ENCODE measurements at places on chromosomes 11 and 22.

DNA sequence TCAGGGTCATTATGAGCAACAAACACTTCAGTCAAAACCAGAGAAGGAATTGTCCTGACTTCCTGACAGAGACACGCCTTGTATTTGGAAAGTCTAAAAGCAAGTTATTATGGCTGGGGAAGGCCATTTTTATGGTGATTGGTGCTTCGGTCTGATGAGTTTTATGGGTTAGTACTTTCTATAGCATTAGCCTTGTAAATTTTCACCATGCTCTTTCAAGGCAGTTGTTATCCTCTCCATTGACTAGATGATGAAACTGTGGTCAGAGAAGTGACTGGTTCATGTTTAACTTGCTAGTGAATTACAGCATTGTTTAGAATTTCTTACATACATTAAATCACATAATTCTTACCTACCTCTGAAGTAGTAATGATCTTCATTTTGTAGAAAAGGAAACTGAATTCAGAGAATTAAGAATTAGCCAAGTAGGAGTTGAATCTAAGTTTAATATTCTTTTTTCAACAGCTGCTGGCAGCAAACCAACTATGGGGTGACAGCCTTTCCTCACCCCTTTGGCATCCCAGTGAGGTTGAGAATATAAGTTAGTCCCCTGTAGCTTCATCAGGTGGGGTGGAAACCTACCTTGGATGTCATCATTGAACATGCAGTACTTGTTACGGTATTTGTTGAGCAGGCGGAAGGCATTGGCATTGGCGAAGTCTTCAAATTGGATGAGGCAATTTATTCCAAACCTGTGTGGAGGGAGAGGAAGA is 90.0 kb downstream of the CCDC81 start:
- DNase-seq, result no peak

GRCh38 chr11:106694501-106694900 is 323.8 kb downstream of the GUCY1A2 start:
- no peak for DNase-seq

DNA sequence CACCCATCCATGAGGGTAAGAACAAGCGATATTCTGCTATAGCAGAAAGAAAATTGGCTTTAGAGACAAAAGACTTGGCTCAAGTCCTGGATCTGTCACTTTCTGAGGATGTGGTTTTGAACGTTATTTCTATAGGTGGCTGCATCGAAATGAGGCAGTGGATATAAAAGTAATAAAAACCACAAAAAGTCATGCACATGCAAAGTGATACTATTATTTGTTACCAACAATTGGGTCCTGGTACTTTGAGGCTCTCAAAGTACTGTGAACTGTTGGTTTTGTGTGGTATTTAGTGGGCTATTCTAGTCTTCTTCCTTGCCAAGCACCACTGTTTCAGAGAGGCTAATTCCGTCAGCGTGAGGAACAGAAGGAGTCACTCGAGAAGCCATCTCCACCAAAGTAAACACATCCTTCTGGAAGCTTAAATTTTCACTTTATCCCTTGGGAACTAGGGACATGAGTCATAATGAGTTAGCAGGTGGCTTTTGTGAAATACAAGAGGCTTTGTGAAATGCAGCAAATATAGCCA is 13.1 kb downstream of the UBASH3B start:
- DNase-seq, result no peak

DNA sequence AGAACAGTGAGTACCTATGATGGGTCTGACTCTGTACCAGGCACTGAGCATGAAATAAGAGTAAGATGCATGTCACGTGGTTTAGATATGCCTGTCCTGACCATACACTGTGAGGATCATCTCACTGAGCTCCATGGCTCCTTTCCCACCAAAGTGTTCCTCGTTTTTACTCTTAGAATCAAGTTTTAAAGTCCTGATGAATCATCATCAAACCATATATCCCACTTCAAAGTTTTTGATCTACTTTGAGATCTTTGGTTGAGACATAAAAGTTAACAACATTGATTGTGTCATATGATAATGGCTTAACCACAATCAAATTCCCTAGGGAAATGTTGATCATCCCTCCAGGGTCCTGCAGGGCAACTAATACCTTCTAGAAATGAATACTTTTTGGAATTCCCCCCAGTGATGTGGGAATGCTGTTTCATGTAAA is 12.8 kb downstream of the ETS1 start:
- DNase-seq, result no peak

DNA sequence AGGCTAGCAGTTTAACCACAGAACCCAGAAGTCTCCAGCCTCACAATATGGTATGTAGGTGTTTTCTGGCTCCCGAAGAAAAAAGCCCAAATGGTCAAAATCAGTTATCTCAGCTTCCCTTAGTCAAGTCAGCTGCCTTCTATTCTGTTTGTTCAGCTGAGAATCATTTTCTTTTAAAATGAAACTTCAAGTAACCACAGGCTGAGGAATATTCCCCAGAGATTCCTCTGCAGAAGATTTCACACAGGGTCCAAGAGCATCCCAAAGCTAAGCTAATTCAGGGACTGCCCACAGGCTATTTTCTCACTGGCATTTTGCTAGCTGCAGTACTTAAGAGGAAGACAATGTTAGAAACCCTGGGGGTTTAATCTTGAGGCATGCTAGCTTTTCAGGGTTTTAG is 977.0 kb upstream of the CHORDC1 start:
- DNase-seq, result no peak

DNA sequence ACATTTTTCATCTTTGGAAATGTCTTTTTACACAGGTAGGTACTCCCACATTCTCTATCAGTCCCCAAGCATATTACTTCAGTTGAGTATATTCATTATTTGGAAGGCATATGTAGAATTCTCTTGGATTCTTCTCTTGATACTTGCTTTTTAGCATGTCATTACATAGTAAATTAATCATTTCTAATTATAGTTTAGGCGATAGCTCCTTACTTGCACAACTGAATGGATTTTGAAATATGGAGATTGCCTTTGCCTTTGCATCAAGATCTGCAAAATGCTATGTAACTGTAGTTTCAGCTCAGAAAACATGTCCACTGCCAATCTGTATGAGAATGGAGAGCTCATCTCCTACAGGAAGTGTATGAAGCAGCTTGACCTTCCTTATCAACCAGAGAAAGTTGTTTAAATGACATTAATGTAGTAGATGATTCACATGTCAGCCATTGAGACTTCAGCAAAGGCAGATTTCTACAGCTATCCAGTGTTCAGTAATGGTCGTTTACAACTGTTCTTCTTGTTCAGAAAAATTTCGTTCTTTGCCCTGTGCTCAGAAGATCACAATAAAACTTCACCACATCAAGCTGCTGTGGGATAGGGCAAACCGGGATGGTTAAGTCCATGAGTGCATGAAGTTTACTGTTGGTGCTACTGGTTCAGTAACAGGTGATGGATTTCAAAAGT is 61.6 kb downstream of the PPP6R3 start:
- DNase-seq, result no peak

GRCh38 chr22:48782811-48783511 is 1044.7 kb downstream of the BRD1 start:
- DNase-seq, result no peak

DNA sequence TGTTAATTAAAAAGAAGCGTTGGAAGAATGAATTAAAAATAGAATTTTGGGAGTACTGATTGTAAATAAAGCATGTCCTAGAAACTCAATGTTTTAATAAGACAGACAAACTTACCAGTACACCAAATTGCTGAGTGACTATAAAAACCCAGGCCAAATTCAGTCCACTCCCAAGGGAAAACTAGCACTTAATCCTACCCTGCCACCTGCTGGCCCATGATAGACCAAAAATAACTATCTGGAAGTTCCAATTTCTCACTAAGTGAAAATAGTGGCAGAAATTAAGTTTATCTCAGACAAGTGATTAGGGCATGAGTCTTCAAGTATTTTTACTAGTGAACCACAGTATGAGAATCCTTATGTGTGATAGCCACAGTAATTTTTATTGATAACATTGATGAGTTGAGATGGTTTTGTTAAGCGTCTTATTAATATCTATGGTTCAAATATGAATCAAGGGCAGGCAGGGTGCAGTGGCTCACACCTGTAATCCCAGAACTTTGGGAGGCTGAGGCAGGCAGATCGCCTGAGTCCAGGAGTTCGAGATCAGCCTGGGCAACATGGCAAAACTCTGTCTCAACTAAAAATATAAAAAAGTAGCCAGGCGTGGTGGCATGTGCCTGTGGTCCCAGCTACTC is 9.8 kb upstream of the DDX10 start:
- peak; percentile 60 for DNase-seq

- DNase-seq, result peak; percentile 92
Observed at GRCh38 chr11:117316197-117316961, at the start of gene BACE1. BACE1 (minus strand) TSS chr11:117316256; CDS start chr11:117315795, 461 bp downstream.

GRCh38 chr11:32462011-32462690 is 26.8 kb upstream of the WT1 start:
- DNase-seq, result no peak

- DNase-seq, result no peak
Observed at GRCh38 chr11:10581481-10582019, 13.1 kb upstream of the LYVE1 start.

DNA sequence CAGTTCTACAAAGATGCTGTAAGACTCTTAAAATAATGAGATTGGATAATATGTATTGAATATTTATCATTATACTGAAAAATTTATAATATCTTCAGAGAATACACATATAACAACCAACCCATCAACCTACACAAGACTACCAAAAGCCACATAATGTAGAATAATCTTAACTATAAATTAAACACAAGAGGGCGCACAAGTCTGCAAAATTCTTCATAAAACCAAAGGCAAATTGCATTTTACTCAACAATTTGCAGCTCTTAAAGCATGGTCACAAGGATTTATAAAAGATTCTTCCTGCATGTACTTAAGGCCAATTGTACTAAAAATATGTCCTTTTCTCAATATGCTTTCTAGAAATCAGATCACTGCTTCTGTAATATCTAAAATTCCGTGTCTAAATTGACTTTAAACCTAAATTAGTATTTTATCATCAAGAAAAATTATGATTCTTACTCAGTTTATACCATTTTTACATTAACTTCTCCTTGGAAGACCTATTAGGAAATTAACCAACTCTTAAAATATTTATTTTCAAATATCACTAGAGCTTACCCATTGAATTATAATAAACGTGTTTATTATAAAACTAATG is 79.0 kb downstream of the TTC28 start:
- DNase-seq, result no peak

DNA sequence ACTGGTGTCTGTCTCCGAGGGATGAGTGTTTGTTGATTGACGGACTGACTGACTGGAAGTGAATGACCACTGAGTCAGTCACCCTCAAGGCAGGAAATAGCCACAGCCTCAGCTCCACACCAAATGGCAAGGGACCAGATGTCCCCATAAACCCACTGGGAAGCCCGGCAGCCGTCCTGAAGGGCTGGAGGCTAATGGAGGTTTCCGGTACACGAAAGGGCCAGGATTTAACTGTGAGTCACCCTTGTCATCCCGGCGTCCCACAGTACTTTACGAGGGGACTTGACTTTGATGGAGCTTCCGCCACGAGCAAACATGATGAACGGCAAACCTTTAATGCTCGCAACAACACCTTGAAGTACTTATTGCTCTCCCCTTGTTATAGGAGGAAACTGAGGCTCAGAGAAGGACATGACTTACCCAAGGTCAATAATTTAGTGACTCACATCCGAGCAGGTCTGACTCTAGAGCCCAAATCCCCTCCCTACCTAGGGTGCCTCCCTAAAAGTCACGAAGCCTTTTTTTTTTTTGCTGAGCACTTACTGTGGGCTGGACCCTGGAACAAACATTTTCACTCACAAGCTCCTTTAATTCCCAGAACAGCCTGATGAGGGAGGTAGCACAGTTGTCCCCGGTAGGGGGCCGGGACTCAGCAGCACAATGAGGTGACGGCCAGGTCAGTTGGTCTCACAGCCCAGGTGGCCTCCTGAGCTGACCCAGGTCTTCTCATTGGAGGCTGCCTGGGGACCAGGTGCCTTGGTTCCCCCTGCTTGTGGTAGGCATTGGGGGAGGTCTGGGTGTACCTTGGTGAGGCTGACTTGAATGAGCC is 25.2 kb upstream of the GCAT start:
- DNase-seq, result no peak

GRCh38 chr11:62514151-62514550 is 32.5 kb downstream of the AHNAK start:
- DNase-seq, result no peak

GRCh38 chr11:83326326-83326725 is 40.2 kb upstream of the CCDC90B start:
- DNase-seq, result no peak

GRCh38 chr22:24592058-24592850 is 619 bp downstream of the LRRC75B start:
- DNase-seq, result no peak
